ENCODE measurements at places on chromosomes 16 and 17. TPM values are rescaled to one million over a fixed set of nuclear protein-coding genes. Genes with fewer than 3 reads are reported as not detected.

CCL16 gene
- total RNA-seq, result not detected

GLOD4 gene
- 75.6 TPM for total RNA-seq

OR3A1 gene
- not detected for total RNA-seq

AKAP1 gene
- 12.9 TPM for total RNA-seq

ITGA2B gene
- not detected for total RNA-seq

ZNF469 gene
- total RNA-seq, result 7.0 TPM

DEXI gene
- 35.2 TPM for total RNA-seq

Data from fibroblast of the aortic adventitia (primary cell).